ENCODE measurements at places on chromosomes 2 and 18.
A peak's percentile ranks its signal among the peaks of the same experiment; 100 is the strongest.

DNA sequence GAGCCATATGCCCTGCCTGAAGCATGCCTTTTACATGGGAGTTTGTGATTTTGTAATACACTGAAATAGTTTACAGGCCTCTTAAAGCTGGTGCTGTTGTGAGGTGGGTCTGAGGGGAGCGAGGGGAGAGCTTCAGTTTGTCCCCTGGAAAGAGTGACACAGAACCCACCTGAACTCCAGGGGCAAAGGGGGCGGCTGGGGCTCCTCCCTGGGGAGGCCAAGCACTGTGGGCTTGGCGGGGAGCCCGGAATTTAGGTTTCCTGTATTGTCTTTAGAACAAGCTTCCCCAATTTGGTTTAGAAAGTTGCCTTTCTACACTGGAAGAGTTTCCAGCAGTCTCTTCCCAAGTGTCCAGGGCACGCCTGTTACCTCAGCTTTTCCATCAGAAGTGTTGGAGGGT, 75.7 kb downstream of the VAPA start:
- no peak for DNase-seq

DNA sequence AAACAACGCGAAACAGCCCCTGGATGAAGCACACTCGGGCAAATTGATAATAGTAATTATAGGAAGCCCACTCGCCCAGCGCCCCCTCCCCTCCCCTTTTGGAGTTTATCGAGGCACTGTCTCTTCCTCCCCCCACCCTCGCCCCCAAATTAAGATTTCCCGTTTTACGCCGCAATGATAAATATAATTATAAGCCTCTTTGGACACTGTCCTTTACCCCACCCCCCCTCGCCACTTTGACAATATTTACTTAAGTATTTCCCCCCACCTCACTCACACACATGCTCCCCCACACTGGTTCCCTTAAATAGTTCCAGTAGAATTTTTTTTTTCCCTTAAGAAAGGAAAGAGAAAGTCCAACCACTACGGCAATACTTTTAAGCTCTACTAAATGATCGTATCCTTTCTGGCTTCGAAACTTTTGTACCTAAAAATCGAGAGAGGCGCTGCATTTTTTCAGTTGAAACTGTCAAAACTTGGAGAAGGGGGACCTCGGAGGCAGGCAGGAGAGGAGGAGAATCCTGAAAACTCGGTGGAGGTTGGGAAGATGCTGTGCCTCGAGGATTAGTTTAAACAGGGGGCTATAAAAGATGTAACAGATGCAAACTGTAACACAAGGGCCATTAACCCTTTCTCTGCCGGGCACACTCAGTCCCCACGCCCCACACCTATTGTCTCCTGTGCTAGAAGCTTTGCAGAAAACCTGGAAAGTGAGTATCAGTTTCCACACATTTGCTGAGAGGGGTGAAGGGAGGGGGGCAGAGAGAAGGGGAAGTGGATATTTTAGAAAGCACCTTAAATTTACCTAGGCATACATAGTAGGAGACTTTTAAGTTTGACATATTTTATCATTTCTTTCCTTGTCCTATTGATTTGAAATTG, 1.8 kb downstream of the ZEB2 start:
- DNase-seq, result no peak

- no peak for DNase-seq
These were observed 95.3 kb downstream of the EIPR1 start for GRCh38 chr2:3282056-3282998.

GRCh38 chr2:71277536-71278103, 50.7 kb upstream of the PAIP2B start:
- DNase-seq, result peak; percentile 10

DNA sequence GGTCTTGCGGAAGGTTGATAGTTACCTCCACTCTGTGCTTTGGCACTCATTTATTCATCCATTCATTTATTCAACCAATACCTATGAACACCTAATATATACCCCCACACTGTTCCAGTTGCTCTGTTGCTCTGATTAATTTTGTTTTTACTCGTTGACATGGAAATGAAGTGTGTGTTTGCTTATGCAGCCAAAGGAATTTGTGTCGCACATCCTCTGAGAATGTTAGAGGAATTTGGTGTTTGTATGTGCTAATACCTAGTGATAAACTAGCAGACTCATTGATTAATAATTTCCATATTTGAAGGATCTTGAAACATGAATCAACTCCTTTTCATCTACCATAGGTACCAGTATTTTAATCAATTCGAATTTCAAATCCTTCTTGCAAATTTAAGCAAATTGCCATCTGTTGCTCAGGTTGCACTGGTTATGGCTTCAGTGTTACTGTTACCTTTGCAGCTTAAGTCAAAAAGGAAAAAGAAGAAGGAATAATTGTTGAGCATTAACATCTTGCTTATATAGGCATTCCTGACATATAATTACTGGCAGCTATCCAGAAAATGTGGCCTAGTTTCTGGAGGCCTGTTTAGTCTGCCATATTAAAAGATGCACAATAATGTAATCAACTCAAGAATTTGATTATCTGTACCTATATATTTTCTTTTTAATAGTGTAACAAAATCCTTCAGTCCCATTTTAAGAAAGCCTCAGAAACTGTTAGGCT, 25.7 kb upstream of the CRIM1 start:
- DNase-seq, result no peak

- DNase-seq, result no peak
These were observed 49.6 kb downstream of the KIF5C start for GRCh38 chr2:148924514-148925178.

DNA sequence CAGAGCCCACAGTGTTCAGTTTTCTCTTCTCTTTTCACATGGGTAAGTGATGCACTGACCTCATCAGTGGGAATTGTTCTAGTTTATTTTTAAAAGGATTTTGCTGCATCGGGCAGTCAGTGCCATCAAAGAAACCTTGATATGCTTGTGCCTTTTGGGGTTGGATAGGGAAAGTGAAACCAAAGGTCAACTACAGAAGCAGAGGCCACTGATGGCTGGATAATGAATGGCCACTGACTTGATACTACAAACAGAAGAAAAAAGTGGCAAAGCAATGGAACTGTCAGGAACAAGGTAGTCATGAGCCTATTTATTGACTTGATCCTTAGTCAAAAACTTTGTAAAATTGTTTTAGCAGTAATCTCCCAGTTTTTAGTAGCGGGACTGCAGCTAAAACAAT, 636.3 kb upstream of the ZEB2 start:
- DNase-seq, result no peak

- no peak for DNase-seq
These were observed 6.9 kb downstream of the APOB start for GRCh38 chr2:21036708-21037670.

- DNase-seq, result no peak
These were observed 43.4 kb downstream of the CCDC102B start for GRCh38 chr18:68841301-68841700.

DNA sequence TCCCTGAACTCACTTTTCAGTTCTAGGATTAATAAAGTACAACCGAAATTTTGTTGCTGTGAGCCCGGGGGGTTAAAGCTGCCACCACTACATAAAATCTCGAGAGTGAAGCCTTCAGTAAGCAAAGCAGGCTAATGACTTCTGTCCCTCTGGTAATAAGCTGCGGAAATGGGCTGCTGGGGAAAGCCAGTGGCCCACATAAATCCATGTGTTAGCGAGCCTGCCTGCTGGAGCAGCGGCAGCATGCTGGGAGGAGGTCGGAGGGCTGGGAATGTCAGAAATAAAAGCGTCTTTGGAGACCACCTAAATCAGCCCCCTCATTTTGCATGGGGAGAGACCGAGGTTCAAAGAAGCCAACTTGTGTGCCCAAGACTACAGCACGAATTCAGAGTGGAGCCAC, 371.7 kb downstream of the TNS1 start:
- DNase-seq, result no peak

- DNase-seq, result no peak
These were observed 259.1 kb downstream of the GALNT13 start for GRCh38 chr2:154130821-154131220.

DNA sequence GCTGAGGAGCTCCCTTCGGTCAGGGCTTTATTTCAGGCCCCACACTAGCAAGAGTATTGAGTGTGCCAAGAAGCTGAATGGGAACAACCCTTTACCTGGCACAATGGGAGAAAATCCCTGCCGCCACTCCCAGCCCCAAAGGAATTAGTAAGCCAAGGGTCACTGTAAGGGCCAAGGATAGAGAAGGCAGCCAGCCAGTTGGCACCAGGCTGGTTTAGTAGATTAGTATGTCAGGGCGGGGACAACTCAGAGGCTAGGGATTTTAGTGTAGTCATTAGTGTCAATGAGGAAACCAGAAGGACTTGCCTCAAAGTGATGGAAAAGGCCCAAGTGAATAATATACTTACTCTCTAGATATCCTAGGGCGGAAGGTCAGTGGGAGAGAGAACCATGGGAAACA, 34.9 kb upstream of the CYP26B1 start:
- no peak for DNase-seq

DNA sequence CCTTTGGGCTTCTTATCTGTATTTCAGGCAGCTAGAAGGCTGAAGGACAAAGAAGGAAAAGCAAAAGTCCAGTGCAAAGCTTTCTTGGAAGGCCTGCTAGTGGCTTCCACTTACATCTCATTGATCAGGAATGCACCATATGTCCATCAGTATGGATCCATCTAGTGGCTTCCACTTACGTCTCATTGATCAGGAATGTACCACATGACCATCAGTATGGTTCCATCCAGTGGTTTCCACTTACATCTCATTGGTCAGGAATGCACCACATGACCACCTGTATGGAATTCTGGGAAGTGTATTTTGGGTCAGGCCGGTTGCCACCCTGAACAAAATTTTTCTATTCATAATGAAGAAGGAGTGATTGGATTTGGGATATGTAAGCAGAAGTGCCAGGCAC, 70.6 kb downstream of the LYPD6 start:
- DNase-seq, result no peak

GRCh38 chr2:177691177-177691576, 298.6 kb downstream of the AGPS start:
- no peak for DNase-seq

- no peak for DNase-seq
These were observed 81.4 kb downstream of the LYPD1 start for GRCh38 chr2:132588576-132588975.

- no peak for DNase-seq
These were observed 22.9 kb upstream of the RPL37A start for GRCh38 chr2:216475767-216476166.

GRCh38 chr2:125581557-125581956, 1074.4 kb upstream of the GYPC start:
- DNase-seq, result no peak

GRCh38 chr2:97697252-97698235, 15.8 kb upstream of the ZAP70 start:
- peak; percentile 86 for DNase-seq

DNA sequence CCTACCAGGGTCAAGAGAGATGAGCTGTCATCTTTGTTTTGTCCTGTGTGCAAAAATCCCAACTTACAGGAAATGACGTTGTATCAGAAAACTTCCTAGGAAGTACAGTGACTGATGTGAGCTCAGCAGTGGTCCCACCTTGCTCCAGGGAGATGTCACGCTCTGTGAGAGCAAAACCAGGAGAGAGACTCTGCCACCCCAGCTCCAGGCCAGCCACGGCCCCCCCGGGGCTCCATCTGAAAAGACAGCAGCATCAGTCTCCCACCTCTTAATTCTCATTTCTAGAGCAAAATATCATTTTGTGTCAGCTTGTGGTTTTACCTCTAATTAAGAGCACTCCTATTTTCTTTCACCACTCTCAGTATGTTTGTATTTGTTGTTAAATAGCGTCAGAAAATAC, 57.5 kb downstream of the MYL12B start:
- DNase-seq, result peak; percentile 13

DNA sequence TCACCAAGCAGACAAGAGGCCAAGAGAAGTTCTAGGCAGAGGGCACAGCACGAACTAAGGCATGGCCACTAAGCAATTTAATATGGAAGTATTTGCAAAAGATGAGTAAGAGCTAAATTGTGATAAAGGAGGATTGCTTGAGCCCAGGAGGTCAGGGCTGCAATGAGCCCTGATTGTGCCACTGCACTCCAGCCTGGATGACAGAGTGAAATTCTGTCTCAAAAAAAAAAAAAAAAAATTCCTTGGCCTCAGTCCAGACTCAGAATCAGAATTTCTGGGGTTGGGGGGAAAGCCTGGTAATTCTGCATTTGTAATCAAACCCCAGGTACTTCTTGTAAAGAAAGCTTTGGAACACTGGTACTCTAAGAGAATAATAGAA, 46.8 kb upstream of the RTN4 start:
- DNase-seq, result no peak

DNA sequence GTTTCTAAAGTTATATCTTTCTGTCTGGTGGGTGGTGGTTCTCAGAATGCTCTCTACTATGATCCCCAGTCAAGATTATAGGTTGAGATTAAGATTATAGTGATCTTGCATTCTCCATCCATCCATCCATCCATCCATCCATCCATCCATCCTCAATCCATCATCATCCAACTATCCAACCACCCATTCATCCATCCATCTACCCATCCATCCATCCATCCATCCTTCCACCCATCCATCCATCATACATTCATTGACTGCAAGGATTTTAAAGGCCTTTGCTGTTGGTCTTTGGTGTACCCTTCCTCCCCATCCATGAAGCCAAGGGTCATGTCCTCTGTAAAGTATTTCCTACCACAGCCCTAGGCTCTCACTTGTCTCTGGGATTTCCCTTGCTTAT, 13.1 kb downstream of the GLI2 start:
- no peak for DNase-seq

GRCh38 chr2:362924-363323, 75.0 kb upstream of the ALKAL2 start:
- DNase-seq, result no peak

DNA sequence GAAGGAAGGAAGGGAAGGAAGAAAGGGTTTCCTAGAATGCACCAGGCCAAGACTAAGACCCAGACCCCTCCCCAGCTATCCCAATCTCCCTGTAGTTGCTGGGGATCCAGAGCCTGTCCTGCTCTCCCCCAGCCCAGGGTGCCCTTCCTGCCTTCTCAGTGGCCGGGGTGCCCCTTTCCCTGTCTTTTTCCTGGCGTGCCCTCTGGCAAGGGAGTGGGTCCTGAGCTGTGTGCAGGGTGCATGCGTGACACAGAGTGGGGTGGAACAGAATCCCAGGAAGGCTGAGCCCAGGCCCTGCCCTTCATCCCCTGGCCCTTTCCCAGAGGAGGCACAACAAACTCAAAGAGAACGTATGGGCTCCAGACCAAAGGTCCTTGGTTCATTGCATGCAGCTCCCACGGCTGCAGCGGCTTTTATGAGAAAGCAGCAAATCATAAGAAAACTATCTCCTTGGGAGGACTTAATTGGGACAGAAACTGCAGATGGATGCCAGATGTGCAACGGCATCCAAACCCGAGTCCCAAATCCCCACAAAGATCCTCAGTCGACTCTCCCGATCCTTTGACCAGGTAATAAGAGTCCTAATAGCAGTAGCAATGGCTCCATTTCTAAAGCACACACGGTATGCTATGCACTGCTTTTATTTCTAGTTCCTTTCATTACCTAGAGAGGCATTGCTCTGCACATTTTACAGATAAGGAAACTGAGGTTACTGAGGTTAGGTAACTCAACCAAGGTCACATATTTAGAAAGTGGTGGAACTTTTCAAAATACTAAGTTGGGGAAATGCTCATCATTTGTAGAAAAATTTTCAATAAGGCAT, 12.7 kb upstream of the ARID5A start:
- DNase-seq, result no peak
